Stimulated activated CD8-positive, alpha-beta memory T cell treated with anti-CD3 and anti-CD28 coated beads, Interleukin-15, amount 100 ng/mL, for 48 hours (primary cell): ENCODE measurements at places on chromosomes 6 and 20.

DNA sequence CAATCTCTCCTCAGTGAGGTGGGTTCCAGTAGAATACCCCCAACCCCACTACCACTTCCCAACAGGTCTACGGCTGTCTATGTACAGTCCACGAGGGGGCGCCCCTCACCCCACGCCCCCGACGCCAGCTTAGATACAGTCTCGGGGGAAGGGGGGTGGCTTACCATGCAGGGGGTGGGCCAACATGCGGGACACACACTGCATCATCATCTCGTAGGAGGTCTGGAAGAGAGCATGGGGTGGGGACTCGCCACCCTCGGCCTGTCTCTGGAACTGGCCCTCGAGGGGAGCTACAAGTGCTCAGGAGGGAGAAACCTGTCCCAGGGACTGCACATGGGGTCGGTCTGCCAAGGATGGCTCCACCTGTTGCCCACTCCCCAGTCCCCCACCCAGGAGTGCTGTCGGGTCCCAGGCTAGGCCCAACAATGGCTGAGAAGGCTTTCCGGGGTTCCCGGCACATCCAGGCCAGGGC is 8.5 kb downstream of the MTCH1 start:
- no peak for DNase-seq

DNA sequence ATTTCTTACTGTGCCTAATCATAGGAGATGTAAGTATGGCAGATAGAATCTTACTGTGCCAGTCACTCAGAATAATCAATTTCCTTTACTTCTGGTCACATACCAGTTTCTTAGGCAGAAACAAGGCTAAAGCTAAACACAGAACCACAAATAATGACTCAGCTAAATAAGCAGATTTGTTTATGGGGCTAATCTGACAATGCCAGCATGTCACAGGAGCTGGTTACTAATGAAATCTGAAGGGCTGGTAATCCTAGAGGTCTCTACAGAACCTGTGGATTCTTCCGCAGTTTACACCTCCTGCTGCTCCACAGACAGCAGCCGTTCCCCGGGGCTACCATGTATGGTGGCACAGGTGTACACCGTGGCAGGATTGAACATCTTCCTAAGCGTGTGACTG is 80.8 kb downstream of the LYRM4 start:
- DNase-seq = no peak

DNA sequence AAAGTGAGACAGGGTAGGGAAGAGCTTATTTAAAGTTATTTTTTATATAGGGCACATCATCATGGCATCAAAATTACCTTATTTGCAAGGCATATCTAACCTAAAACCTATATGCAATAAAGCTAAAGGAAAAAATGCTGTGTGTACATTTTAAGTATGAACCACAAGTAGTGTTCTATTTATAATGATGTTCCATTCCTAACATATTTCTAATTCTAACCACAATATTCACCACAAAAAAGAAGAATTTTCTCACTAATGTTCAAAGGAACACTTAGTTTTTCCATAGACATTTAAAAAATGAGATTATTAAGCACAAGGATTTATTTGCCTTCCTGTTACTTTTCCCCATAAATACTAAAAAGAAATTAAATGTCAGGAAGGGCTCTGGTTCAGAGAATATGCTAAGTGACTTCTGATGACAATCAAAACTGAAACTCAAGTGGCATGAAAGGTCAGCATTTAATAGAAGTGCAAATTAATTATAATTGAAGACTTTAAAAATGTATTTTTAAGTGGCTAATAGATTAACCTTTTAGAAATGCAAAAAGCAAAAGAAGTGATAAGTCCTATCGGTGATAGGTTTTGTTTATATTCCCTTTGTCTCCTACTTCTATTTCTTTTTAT is 25.1 kb downstream of the GPR63 start:
- DNase-seq = no peak

DNA sequence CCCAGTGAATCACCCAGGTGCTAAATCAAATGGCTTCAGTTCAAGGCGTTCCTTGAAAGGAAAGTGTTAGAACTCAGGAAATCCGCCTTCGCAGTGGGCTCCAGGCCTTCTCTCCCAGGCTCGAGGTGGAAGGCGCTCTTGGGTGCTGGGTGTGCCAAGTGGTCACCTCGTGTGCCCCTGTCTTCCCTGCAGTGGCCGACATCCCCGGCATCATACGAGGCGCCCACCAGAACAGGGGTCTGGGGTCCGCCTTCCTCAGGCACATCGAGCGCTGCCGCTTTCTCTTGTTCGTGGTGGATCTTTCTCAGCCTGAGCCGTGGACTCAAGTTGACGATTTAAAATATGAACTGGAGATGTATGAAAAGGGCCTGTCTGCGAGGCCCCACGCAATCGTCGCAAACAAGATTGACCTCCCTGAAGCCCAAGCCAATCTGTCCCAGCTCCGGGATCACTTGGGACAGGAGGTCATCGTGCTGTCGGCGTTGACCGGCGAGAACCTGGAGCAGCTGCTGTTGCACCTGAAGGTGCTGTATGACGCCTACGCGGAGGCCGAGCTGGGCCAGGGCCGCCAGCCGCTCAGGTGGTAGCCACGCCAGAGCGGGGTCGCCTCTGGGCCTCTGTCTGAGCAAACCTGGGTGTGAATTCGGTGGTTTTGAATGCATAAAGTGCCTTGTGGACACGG is 17.8 kb downstream of the MTG2 start:
- no peak for DNase-seq

GRCh38 chr20:36335206-36335870 is 29.2 kb downstream of the DLGAP4 start:
- DNase-seq = no peak

GRCh38 chr6:2554651-2555260 is 196.0 kb downstream of the MYLK4 start:
- DNase-seq = no peak

- DNase-seq = no peak
Measured at GRCh38 chr6:146985111-146985510, 219.1 kb upstream of the STXBP5 start.

DNA sequence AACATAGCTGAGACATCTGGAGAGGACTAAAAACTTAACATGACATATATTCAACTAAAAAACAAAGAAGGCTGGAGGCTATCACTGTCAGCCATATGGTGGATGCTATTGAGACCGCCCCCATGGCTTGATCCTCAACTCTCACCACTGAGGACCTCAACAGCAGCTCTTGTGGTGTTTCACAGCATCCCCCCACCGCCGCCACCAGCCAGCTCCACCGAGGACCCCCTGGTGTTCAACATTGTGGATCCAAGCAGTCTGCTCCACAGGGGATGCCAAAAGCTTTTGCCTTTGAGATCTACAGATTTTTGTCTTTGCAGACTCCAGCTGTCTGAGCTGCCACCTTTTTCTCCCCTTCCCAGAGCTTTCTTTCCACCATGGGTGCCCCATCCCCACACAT is 64.6 kb downstream of the NUS1 start:
- DNase-seq = no peak

DNA sequence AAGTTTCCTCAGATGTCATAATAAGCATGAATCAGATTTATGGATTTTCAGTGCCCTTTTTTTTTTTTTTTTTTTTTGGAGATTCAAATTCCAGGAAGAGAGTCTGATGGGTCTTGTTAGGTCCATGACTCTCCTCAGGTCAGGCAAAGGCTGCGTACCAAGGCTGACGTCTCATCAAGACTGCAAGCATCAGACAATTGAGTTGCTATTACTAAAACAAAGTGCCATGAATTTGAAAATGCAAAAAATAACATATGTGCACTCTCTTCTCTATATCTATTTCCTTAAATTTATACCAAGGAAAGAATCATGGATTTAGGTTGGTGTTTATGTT is 134.7 kb downstream of the FAM83B start:
- DNase-seq = no peak

GRCh38 chr6:71421611-71422010 is 133.0 kb downstream of the OGFRL1 start:
- no peak for DNase-seq
